Smooth muscle cell of the brain vasculature (primary cell): ENCODE measurements at places on chromosomes 5 and 9.

- DNase-seq: no peak
These were observed 68.8 kb upstream of the PPP2R2B start for GRCh38 chr5:146947181-146947941.

GRCh38 chr5:119578937-119579336 is 50.4 kb upstream of the FAM170A start:
- DNase-seq: no peak

DNA sequence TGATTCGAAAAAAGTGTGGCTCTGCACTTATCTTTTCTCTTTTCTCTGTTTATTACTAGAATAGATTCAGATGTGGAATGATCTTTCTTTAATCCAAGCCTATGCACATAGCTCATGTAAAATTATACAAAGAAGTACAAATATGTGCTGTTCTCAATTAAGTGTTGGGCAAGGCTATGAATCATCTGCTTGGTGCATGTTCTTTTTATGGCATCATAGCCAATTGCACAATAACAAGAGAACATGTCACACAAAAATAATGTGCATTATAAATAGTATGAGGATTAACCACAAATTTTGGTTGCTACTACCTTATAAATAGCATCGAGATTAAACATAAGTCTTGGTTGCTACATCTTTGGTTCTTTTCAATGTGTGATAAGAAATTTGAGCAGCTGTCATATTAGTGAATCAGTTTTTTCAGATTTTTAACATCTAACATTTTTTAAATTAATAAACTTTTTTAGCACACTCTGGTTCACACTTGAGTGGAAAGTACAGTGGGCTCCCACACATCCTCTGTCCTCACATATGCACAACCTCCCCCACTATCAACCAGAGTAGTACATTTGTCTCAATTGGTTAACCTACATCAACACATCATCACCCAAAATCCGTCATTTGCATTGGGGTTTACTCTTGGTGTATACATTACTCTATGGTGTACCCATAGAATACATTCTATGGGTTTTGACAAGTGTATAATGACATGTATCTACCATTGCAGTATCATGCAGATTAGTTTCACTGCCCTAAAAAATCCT is 6.8 kb upstream of the RECK start:
- DNase-seq: peak; percentile 44

DNA sequence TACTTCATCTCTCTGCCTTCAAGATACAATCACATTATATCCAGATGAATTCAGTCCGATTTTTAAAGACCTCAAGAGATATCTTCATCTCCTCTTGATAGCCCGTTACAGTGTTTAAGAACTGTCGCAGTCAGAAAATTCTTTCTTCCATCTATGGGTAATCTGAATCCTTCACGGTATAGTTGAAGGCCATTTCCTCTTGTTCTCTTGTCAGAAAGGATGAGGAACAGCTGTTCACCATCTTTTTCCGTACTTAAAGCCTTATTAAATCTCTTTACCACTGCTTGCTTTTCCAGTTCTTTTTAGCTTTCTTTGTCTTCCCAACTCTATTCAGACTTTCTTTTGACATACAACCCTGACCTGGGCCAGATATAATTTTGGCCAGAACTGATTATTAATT is 121.8 kb downstream of the XRCC4 start:
- DNase-seq: no peak

DNA sequence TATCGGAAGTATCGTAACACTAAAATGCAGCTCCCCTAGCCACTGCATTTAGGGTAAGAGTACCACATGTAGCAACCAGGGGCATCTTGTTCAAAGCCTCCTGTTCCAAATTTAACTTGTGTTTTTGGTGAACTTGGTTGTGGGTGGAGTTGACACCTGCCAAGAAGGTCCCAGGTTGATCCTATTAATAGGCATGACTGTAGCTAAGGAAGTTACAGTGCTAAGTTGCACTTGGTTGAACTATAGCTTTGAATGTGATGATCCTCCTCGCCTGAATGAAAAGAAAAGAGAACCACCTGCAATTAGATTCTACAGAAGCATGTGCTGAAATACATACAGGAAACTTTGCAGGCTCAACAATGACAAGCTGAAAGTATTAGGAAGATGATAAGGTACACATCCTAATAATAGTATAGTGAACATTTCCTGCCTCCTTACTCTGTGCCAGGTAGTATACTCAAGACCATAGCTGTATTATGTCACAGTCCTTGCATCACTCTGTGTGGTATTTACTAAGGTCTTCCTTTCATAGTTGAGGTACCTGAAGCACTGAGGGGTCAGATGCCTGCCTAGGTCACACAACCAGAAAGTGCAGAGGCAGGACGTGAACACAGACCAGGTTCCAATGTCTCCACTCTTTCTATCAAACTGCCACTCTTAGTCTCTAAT is 64.5 kb upstream of the PIP5K1B start:
- DNase-seq: no peak

DNA sequence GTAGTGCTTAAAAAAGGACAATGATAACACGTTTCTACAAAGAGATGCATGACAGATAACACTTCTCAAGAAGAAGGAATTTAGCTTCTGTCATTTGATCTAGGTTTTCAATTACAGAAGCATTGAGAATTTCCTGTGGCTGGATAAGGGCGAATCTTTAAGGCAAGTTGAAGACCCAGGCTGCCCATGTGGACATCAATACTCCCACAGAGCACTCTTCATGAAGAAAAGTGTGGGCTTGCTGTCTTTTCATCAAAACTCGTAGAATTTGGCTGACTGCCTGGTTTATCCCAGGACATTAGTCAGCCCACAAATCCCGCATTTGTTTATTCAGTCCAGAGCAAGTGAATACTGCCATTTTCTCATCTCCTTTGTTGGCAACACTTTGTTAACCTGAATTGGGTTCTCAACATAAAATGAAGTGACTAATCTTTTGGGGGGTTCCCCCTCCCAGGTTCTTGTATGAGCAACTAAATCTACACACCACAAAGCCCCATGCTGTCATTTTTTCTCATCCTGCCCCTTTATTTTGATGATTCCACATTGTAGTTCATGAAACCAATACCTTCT is 43.4 kb upstream of the CDKN2B start:
- peak; percentile 91 for DNase-seq

- no peak for DNase-seq
These were observed 15.1 kb upstream of the LPCAT1 start for GRCh38 chr5:1538741-1539392.

DNA sequence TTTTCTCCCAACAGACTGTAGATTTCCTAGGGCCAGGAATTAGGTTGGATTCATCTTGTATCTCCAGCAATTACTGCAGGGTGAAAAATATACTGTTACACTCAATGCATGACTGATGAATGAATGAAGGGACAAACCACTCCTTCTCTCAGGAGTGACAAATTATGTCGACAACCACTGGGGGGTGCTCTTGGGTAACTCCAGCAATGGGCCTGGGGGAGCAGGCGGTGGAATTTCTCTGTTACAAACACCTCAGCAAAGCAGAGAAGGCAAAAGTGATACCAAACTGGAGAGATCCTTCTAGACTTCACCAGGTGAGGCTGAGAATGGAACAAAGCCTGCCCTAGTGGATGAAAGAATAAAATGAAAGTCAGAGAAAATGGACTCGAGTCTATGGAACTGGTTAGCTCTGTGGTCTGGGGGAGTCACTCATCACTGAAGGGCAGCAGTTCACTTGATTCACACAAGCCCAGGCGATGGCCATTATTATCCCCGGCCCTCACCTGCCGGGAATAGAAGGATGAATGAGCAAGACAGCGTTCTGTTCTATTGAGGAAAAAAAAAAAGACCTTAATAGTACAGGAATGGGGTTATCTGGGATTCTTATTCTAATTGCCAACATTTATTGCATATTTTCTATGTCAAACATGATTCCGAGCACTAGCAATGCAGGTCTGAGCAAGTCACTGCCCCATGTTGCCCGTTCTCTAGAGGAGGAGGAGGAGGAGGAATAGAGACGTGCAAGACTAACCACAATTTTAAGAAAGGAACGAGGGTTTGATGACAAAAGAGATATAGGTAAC is 341.1 kb downstream of the ASTN2 start:
- DNase-seq: no peak

- DNase-seq: peak; percentile 21
These were observed 16.7 kb downstream of the IFNB1 start for GRCh38 chr9:21060919-21061561.

DNA sequence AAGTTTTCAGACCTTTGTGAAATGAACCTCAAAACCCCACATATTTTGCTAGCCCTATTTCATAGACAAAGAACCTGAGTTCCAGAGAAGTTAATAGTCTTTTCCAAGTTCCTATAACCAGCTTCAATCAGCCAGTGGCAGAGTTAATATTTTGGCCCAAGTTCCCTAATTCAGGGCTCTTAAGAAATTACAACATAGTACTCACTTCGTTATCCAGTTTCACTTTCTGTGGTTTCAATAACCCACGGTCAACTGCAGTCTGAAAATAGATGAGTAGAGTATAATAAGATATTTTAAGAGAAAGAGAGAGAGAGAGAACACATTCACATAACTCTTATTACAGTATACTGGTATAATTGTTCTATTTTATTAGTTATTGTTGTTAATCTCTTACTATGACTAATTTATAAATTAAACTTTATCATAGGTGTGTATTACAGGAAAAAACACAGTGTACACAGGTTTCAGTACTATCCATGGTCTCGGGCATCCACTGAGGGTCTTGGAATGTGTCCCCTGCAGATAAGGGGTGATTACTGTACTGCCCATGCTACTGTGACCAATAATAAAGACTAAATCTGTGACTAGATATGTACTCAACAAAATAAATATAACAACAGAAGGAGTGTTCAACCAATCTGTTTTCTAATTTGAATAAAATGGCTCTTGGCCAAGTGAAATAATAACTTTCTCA is 9.3 kb upstream of the MYOT start:
- DNase-seq: no peak

DNA sequence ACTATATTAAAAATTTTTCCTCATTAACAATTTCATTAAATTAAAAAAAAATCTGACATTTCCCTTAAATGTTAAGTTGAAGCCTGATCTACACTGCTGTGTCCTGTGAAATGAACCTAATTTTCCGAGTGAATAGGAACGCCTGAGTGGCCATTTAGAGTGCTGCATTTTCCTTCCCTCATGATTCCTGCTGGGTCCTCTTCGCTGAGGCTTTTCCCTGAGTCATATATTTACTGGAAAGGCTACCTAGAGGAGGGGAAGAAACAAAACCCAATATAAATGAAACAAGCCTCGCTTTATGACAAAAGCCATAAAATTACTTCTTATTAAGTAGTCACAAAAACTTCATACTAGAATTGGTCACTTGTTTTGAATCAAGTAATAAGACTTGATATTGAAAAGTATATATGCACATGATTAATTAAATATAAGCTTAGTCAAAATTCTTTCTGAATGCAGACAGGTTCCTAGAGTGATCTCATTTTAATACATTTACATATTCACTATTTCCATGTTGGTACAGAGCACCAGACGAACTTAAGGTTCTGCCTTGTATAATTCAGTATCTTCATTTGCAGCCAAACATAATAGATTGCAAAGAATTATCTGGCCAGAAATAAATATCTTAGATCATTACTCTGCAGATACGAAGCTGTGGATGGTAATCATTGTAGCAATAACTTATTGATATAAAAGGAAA is 6.3 kb upstream of the ISCA1 start:
- DNase-seq: no peak

DNA sequence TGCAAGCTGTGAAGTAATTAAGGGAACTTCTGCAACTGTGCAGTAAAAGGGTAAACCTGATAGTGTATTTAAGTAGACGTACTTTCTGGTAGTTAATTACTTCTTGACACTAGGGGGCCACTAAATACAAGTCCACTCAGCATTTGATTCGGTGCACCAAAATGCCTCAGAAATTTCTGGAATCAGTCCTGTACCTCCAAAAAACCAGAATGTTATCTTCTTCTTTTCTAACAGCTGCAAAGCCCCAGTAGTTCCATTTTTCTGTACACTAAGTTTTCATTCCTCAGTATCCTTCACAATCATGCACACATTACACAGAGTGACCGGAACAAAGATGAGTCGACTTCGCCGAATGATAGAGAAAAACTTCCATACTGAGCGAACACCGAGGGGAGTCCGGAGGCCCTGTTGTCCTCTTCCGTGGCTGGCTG is 484 bp downstream of the GFM2 start:
- DNase-seq: peak; percentile 1

DNA sequence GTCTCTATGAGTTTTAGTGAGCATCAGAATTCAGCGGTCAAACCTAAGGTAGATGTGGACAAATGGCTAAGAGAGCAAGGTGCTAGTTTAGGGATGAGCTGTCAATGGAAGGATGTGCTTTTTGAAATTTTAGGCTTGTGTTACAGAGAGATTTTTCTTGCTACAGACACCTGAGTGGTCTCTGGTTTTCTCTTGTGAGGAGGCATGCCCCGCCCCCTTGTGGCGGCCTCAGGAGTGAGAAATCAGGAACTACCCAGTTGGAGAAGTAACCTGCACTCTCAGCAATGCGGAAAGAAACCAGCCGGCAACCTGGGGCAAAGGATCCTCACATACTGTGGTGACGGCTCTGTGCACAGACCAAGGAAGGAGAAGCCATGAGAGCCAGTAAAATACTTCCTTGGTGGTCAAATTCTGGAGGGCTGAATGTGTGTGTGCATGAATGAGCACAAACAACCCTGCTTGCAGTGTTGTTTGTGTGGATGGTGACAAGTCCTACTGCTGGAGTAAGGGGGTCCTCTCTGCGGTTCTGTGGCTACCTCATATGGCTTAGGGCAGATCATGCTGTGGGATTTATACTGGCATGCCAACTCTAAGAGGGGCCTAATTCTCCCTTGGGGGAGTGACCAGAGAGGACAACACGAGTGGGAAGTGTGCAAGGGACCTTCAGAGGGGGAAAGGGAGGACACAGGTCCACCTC is 16.7 kb upstream of the HSD17B4 start:
- no peak for DNase-seq

DNA sequence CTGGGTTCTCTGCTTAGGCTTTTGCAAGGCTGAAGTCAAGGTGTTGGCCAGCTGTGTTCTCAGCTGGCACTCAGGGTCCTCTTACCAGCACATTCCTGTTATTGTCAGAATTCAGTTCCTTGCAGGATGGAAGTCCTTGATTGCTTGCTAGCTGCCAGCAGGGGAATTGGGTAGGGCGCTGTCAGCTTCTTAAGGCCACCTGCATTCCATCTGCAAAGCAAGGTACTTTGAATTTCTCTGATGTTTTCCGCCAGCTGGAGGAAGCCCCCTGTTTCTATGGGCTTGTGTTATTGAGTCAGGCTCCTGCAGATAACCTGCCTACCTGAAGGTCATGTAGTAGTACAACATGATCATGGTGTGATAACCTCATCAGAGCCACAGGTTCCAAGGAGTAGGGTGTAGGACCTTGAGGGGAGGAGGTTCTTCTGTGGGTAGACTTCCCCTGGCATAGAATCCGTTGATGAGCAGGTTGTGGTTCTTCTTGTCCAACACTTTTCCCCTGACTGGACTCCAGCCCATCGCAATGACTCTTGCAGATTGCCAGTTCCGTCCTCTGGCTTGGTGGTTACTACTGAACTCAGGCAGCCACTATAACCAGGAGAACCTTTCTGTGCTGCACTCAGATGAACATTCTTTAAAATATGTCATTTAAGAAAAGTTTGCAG is 6.8 kb downstream of the TENT4A start:
- no peak for DNase-seq

GRCh38 chr5:150429410-150429873 is 16.7 kb upstream of the CD74 start:
- DNase-seq: no peak

- no peak for DNase-seq
These were observed 50.8 kb downstream of the MRPL36 start for GRCh38 chr5:1748845-1749244.
